ENCODE measurements at places on chromosomes 11 and 22.
A peak's percentile ranks its signal among the peaks of the same experiment; 100 is the strongest.

DNA sequence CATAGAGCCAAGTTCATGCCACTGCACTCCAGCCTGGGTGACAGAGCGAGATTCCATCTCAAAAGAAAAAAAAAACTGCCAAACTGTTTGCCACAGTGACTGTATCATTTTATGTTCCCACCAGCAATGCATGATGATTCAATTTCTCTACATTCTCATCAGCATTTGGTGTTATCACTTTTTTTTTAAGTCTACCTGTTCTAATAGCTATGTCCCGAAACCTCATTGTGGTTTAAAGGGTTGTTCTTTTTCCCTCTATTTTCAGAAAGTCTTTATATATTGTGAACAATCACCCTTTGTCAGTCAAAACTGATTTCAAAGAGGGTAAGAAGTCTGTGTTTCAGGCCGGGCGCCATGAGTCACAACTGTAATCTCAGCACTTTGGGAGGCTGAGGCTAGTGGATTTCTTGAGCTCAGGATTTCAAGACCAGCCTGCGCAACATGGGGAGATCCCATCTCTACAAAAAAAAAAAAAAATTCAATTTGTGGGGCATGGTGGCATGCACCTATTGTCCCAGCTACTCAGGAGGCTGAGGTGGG is 14.8 kb upstream of the FAM168A start:
- no peak for DNase-seq

GRCh38 chr22:25629613-25630012 is 65.1 kb downstream of the GRK3 start:
- no peak for DNase-seq

DNA sequence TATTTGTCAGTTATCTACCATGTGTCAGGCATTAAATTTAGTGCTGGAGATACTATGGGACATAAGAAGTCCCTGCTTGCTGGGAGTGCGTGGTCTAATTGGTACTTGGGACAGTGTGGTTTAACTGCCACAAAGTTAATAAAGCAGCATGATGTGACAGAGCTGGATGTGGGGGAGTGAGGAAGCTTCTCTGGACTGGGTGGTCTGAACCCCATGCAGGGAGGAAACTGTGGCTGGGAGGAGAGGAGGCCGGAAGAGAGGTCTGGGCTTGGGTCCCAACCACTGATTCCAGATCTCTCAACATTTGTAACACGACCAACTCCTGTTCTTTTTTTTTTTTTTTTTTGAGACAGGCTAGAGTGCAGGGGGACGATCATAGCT is 37.1 kb downstream of the ST3GAL4 start:
- peak; percentile 41 for DNase-seq

DNA sequence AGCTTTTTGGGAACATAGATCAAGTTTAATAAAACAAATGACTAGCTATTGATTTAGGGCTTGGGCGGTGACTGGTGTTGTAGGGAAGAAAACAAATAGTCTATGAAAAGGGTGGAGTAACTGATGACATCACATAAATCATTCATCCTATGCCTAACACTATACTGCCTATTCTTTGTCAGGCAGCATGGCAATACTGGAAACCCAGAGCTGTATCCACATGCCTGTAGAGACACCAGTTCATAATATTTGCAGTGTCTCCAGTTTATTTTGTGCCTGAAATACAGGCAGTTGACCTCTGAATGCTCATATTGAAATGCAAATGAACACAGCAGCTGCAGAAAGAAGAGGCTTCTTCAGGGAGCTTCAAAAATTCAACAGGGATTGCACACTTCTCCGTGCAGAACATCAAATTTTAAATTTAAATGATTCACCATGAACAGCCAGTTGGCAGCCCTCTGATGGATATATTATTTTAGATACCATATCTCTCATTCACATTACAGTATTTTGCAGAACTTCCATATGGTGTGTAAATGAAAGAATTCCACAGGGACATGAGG is 283.1 kb upstream of the CTSC start:
- no peak for DNase-seq

- DNase-seq, result peak; percentile 99
Measured at GRCh38 chr11:65817835-65818680, 15.7 kb upstream of the SNX32 start.

DNA sequence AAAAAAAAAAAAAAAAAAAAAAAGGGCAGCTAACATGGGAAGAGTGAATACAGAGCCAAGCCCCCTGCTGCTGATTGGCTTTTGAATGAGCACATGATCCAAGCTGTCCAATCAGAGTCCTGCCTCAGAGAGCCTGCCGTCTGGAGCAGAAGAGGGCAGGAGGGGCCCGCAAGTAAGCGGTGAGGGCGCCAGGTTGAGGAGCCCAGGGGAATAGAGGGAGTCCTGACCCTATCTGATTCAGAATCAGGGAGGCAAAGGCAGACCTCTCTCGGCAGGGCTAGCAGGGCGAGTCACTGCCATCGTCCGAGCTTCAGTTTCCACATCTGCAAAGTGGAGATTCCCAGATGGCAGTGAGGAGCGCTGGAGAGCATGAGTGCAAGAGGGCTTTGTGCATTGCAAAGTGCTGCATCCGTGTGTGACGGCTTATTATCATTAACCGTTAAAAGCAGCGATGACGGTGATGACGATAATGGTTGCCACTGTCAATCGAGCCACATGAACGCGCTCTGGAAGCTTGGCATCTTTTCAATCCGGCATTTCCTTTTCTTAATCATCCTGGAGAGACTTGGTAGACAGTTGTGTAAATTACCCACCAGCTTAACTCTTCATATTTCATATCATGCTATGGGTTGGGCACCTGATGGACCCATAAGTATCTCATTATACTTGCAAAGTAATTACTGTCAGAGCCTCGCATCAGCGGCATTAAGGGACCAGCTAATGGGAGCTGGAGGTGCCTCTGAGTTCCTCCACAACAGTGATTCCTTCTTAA is 68.6 kb upstream of the ATXN10 start:
- no peak for DNase-seq

DNA sequence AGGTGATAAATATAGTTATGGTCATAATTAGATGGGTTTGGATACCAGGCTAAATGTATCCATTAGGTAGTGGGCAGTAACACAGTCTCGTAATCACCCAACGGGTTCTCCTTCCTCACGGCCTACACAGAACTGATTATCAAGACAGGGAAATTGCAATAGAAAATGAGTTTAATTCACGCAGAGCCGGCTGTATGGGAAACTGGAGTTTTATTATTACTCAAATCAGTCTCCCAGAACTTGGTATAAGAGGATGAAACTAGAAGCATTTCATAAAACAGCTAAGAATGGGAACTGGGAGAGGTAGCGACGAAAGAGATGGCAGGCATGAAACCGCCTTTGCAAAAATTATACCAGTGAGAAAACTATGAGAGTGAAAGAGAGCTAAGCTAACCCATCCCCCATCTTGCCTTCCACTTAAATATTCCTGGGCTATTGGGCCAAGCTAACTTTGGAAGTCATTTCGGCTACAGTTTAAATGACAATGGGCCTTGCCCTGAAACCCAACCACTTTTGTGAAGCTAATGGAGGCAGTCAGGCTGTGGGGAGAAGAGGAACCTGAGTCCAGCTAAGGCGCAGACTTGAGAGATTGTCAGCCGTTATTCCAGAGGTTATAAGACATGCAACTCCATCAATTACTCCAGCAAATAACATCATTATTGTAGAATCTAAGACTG is 29.6 kb downstream of the CTSC start:
- no peak for DNase-seq

- peak; percentile 96 for DNase-seq
Measured at GRCh38 chr11:119340335-119341221, at the start of gene C1QTNF5. Gene C1QTNF5, minus strand, starts transcription at chr11:119340883. Its CDS starts 486 bp downstream, at chr11:119340397.

DNA sequence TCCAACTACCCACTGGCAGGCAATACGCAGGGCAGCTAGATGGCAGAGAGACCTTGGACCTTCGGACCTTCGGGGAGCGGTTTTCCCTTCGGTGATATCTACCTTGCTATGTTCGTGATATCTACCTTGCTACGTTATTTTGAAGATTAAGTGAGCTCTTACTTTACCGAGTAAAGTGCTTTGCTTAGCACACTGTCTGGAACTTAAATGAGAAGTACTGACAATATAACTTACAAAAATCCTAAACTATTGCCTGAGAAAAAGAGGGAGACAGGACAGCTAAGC is 1.0 kb upstream of the PRDM10 start:
- no peak for DNase-seq

- no peak for DNase-seq
Measured at GRCh38 chr11:111123463-111124398, 121.8 kb upstream of the POU2AF2 start.

DNA sequence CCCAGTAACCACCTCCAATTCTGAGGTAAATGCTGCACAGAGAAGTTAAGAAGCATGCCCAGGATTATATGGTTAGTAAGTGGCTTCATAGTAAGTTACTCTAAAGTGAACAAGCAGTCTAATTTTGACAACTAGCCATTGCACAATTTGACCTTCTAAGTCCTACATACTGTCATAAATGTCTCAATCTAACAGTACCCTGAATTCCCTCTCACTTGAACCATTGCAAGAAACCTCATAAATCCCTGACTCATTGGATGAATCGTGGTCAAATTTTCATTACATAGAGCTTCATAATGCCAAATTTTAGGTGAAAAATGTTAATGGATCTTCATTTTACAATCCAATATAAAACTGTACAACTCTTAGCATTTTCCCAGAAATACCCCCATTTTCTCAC is 217.3 kb upstream of the GRIA4 start:
- DNase-seq, result no peak

- no peak for DNase-seq
Measured at GRCh38 chr11:69452206-69452987, 29.1 kb upstream of the LINC01488 start.

GRCh38 chr11:17613428-17613962 is 66.4 kb downstream of the OTOG start:
- DNase-seq, result peak; percentile 58

DNA sequence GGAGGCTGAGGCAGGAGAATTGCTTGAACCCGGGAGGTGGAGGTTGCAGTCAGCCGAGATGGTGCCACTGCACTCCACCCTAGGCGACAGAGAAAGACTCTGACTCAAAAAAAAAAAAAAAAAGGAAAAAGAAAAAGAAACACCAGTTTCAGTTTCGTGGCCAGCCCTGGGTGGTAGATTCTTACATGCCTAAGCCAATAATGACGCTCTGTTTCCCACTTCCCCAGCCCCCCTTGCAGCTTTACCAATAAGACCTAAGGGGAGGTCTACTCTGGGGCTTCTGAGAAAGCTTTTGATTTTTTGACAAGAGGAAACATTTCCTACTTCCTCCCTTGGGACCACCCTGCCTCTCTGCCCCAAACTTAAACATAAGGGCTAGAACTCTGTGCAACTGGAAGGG is 30.0 kb upstream of the PTPRJ start:
- DNase-seq, result no peak

DNA sequence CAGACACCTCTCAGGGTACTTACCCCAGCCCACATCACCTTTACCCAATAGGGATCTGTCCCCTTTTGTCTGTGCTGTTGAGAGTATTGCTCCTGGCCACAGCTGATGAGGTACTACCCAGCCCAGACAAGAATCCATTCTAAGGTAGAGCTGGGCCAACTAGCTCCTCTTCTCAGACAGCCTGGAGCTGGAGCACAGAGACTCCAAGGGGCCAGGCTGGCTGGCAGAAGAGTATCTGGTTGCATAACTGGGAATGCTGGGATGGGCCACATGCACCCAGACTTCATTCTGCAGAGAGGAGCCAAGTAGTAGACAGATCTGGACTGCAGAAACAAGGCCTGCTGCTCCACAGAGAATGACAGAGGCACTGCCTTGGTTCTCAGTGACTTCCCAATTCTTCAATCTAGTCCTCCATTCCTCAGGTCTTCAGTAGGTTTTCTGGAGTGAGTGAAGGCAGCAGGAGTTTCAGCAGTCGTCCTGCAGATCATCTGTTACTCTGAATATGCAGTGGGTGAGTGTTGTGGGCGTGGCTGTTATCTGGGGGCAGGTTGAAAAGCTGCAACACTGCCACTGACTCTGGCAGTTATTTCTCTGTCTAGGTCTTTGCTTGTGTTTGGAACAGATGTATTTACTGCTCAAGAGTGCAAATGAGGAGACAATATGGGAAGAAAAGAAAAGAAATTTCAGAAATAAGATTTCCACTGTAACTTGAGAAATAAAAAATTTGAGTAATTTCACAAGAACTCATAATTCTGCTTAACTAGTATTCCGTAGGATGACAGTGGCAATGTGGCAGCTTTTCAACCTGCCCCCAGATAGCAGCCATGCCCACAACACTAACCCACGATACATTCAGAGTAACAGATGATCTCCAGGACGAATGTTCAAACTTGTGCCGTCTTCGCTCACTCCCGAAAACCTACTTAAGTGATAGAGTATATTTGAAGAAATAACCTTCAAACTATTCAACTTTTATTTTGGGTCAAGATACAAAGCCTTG is 34.9 kb downstream of the MAPK1 start:
- DNase-seq, result no peak

GRCh38 chr22:46769191-46769675 is 6.8 kb downstream of the TBC1D22A start:
- no peak for DNase-seq

GRCh38 chr11:36622431-36623136 is 24.5 kb upstream of the RAG2 start:
- no peak for DNase-seq

DNA sequence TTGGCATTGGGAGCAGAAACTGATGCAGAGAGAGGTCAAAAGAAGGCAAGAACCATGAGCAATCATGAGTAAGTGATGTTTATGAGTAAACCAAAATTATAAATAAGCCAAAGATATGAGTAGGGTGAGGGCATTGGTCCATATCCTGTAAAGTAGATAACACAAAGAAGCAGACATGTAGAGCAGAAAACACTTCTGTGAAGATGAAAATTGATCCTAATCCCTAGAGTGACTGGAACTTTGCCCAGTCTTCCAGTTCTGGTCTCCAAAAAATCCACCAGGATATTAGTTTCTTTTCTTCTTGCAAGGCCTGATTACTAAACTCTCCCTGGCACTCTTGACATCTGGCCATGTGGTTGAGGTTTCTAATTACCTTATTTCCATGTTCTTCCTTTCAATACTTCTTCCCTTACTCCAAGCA is 13.7 kb upstream of the DRD2 start:
- DNase-seq, result no peak

GRCh38 chr11:76577921-76578653 is 92.5 kb downstream of the LRRC32 start:
- DNase-seq, result peak; percentile 58

- DNase-seq, result no peak
Measured at GRCh38 chr11:130391711-130392110, 36.7 kb downstream of the ADAMTS8 start.

DNA sequence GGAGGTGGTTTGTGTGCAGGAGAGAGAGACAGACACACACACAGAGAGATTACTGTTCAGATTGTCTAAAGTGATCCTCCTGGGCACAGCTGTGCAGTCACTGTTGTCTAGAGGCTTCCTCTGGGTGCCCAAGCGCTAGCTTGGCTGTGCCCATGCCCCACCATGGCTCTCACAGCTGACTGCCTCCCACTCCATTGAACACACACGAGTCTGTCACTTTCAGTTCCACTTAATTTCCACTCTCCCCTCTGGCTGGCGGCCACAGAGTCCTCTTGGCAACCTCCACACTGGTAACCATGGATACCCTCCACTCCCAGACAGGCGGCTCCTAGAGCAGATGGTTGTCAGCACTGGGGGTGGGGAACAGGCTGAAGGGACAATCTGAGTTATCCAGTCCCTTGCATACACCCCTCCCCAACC is 29.1 kb downstream of the MAP6 start:
- DNase-seq, result peak; percentile 90

Measured in posterior vena cava (tissue), 2 donors.